ENCODE measurements at places on chromosomes 4 and X. TPM values are rescaled to one million over a fixed set of nuclear protein-coding genes. Genes with fewer than 3 reads are reported as not detected.
A peak's percentile ranks its signal among the peaks of the same experiment; 100 is the strongest.

- no peak for DNase-seq
Observed at GRCh38 chrX:100512471-100512870, 72.3 kb upstream of the TNMD start.

GRCh38 chr4:155179216-155179615 lies 29.2 kb upstream of the NPY2R start:
- DNase-seq = no peak

DNA sequence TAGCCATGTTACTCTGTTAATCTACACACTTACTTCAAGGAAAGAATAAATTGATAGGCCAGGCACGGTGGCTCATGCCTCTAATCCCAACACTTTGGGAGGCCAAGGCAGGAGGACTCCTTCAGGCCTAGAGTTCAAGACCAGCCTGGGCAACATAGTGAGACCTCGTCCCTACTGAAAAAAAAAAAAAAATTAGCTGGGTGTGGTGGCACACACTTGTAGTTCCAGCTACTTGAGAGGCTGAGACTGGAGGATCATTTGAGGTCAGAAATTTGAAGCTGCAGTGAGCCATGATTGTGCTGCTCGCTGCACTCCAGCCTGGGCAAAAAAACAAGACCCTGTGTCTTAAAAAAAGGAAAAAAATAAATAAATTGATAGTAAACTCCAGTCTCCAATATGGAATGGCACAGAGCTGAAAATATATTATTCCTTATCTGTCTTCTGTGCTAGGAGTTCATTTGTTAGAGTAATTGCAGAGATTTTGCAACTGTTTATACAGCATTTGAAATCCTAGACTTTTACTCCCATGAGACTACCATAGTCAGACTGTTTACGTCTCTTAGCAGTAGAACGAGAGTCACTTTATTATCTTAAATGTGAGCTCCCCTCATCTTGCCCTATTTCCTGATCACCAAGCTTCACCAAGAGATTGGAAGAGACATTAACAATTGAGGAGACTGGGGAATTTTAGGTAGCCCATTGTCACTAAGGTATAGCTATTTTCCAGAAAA lies 18.8 kb upstream of the TMEM131L start:
- no peak for DNase-seq

DNA sequence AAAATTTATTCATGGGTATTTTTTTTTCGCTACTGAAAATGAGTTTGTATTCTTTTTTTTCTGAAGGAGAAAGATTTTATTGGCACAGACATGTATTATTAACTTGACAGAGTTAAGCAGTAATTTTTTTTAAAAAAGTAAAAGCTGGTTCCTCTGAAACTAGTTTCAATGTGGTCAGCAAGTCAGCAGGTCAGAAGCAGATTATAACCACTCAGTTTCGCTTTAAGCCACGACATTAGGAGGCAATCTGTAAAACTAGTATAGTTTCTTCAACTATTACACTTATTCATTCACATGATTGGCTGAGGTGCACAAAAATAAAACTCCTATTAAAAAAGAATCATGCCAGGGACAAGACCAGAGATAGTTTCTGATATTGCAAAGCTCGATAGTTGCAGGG lies 714.2 kb upstream of the PCDH7 start:
- DNase-seq = no peak

DNA sequence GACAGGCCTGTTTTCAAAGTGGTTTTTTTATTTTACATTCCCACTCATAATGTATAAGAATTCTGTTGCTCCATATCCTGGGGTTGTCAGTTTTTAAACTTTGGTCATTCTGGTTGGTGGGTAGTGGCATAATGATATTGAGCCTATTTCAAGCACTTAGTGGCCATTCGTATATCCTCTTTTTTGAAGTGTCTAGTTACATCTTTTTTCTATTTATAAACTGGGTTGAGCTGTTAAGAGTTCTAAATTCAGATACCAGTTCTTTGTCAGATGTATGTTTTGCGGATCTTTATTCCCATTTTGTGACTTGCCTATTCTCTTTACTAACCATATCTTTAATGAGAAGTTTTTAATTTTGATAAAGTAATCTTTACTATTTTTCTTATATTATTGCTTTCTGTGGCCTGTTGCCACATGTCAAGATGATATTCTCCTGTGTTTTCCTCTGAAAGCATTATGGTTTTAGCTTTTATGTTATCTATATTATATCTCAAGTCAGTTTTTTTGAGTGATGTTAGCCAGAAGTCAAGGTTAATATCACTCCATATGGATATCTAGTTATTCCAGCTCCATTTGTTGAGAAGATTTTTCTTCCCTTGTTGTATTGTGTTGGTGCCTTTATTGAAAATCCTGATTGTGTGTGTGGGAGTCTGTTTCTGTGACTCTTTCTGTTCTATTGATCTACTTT lies 110.9 kb downstream of the FHIP1A start:
- DNase-seq = no peak

GRCh38 chr4:722169-722725 lies 16.6 kb downstream of the PCGF3 start:
- DNase-seq = no peak

GRCh38 chr4:163201358-163201757 lies 34.7 kb upstream of the NAF1 start:
- DNase-seq = no peak

GRCh38 chr4:114103908-114104307 lies 124.5 kb upstream of the ARSJ start:
- DNase-seq = no peak

GRCh38 chrX:49069038-49069437 lies 4.8 kb downstream of the PRAF2 start:
- no peak for DNase-seq

GRCh38 chr4:40515398-40516293 lies 114.0 kb downstream of the RBM47 start:
- no peak for DNase-seq

DNA sequence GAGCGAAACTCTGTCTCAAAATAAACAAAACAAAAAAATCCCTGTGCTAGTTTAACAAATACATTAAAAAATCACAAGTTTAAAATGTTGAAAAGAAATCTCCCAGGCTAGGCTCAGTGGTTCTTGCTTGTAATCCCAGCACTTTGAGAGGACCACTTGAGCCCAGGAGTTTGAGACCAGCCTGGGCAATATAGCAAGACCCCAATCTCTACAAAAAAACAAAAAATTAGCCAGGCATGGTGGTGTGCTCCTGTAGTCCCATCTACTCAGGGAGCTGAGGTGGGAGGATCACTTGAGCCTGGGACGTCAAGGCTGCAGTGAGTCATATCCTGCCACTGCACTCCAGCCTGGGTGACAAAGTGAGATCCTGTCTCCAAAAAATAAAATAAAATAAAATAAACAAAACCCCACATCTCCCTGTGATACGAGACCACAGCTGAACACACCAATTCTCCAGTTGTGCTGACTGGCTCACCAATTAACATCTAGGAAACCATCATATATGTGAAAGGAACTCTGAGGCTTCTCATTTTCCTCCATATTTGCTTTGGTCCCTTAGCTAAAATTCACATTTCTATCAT lies 7.3 kb downstream of the RPS4X start:
- DNase-seq = peak; percentile 58

DNA sequence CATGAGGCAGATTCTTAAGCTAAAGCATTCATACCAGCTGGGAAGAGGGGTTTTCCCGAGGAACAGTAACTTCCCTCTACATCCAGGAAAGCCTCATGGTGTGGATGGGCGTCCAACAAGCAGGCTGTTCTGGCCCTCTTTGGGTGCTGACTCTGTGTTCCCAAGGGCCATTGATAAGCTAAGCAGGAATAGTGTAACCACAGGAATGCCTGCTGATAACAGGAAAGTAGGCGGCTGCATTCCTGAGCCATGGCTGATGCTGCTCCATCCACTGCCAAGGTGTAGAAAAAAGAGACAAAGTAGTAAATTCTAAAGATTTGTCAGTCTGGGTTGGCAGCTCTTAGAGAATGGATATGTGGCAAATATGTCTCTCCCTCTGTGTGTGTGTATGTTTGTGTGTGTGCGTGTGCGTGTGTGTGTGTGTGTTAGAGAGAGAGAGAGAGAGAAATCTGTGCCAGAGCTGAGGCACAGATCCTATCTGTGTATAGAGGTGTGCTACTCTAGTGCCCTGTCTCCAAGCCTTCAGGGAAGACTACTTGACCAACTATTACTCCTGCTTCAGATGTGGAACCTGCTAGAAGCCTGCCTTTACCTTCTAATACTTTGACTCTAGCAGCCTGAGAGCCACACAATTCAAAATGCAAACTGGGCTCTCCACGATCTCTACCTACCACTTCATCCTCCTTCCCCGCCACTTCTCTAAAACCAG lies 353.1 kb upstream of the NR3C2 start:
- peak; percentile 29 for DNase-seq

DNA sequence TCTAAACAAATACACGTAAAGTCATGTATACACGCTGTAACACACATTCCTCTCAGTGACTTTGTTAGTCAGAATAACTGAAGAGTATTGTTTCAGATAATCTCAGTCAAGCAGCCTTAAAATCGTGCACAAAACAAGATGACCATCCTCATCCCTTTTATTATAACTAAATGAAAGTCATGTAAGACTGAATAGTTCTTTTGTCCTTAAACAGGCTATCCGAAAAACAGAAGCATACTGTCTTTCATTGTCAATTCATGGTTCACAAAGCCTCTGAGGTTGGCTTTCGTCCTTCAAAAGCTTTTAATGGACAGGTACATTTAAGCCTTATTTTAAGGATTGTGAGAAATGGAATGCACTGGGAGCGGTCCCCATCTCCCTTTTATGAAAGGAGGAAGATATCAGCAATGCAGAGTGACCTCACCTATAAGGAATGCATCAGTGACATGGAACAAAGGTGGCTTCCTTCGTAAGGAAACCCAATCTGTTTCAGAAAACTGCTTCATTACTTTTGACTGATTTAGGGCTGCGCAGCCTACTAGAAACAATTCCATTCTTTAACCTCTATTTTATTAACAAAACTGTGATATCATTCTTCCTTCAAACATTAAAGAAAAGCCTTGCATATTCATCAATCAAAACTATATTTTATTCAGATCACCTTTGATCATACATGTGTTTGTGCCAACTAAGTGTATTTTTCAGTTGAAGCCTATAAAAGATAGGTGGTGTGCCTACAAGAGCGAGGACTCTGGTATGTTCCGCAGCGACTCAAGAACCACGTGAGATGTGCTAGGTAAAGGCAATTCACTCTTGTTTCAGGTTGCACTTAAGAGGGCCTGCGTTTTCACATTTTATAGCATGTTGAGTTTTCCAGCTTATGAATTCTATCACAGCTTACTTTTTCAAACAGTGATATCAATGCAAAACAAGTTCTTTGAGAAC lies 19.2 kb downstream of the SH3RF1 start:
- no peak for DNase-seq

GRCh38 chr4:88291003-88291402 lies 6.6 kb upstream of the PPM1K start:
- DNase-seq = no peak

DNA sequence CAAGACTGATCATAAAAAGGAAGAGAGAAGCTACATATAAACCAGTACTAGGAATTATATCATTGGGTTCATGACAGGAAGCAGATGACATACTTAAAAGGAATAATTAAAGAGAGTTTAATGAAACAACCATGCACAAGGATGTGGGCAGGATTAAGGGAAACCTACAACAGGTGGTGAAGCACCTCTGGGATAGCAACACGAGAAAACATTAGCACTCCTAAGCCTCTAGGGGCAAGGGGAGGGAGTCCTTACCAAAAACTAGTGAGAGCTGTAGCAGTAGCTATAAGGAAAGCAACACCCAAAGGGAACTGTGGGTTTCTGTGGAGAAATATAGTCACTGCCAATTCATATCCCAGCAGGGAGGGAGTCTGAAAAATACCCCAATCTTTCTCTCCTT lies 7.2 kb upstream of the THOC2 start:
- no peak for DNase-seq

DNA sequence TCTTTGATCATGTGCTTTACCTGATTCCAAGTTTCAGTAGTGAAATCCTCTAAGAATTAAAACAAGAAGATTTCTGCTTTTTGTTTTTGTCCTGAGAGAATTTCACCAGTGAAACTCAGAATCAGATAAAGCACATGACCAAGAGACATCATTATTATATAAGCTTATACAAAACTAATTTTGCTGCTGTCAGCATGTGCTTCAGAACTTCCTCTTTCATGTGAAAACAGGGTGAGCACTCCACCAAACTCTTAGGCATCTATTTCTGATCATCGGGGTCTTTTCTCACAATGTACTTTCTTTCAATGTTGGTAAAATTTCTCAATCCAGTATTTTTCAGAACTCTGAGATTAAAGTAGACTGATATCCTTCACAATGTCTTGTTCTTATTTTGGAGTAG lies 152.1 kb downstream of the SLC39A8 start:
- no peak for DNase-seq

- DNase-seq = no peak
Observed at GRCh38 chr4:47914926-47915237, 499 bp upstream of the NFXL1 start.

GRCh38 chrX:36422368-36422767 lies 502.8 kb downstream of the CFAP47 start:
- no peak for DNase-seq

- DNase-seq = peak; percentile 62
Observed at GRCh38 chrX:23548164-23548563, 119.1 kb upstream of the PRDX4 start.

DNA sequence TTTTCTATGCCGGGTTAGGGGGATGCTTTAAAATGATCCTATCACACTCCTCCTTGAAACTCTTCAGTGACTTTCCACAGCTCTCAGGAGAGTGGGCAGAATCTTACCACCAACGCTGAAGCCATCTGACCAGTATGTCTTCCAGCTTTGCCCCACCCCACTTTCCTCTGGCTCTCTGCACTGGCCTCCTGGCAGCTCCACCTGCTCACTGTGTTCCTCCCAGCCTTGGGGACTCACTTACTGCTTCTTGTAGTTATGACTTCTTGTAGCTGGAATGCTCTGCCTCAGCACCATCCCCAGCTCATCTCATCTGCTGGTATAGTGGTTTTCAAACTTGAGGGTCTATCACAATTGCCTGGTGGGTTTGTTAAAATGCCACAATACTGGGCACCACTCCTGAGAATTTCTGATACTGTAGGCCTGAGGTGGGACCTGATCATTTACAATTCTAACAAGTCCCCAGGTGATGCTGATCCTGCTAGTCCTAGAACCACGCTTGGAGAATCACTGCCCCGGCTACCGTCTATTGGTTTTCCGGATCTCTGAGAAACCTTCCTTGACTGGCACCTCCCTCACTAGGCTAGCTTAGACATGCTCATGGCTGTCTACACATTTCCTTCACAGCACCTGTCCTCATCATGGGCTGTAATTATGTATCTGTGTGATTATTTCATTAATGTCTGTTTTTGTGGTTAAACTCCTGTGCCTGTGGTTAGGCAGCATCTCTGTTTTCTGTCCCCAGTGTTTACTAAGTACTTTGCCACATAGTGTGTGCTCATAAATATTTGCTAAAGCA lies 152.2 kb downstream of the MGST2 start:
- no peak for DNase-seq

GRCh38 chr4:181647396-181648147 lies 595.6 kb upstream of the TENM3 start:
- no peak for DNase-seq

Gene HMGB3
- 7.0 TPM for total RNA-seq

Gene RHOXF2B
- not detected for total RNA-seq

Gene NHS
- 0.10 TPM for total RNA-seq

Gene LIMCH1
- 49.4 TPM for total RNA-seq

Gene RBM10
- total RNA-seq = 46.9 TPM

Gene CTAG2
- not detected for total RNA-seq

Gene IGBP1
- total RNA-seq = 55.2 TPM

Gene PF4V1
- total RNA-seq = not detected

Gene PCDH10
- total RNA-seq = not detected

Gene MUC7
- not detected for total RNA-seq

Gene ETDB
- not detected for total RNA-seq

Gene HEPH
- 0.42 TPM for total RNA-seq

Gene GDPD2
- not detected for total RNA-seq

Measured in MG63 (cell line).